ENCODE measurements at places on chromosomes 4 and X.

DNA sequence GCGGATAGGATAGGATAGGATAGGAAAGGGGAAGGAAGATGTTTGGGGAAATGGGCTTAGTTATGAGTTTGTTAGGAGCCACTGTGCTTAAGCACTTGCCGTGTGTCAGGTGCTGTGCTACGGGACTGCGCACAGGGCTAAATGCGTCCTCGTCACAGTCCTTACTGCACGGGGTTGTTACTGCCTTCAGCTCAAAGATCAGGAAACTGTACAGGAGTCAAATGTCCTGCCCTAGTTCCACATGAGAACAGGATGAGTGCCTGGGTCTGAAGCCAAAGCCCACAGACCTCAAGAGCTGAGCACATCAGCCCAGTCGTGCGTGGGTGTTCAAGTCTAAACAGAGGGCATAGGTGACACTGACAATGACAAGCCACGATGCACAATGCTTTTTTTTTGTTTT is 15.0 kb downstream of the ACSL1 start:
- no peak for DNase-seq

- no peak for DNase-seq
Observed at GRCh38 chrX:73812256-73812655, 249.3 kb downstream of the CHIC1 start.

DNA sequence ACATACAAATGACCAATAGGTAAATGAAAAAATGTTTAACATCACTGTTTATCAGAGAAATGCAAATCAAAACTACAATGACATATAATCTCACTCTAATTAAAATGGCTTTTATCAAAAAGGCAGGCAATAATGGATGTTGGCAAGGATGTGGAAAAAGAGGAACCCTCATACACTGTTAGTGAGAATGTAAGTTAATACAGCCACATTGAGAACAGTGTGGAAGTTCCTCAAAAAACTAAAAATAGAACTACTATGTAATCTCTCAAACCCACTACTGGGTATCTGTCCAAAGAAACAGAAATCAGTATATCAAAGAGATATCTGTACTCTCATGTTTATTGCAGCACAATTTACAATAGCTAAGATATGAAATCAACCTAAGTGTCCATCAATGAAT is 165.9 kb upstream of the HHIP start:
- no peak for DNase-seq

DNA sequence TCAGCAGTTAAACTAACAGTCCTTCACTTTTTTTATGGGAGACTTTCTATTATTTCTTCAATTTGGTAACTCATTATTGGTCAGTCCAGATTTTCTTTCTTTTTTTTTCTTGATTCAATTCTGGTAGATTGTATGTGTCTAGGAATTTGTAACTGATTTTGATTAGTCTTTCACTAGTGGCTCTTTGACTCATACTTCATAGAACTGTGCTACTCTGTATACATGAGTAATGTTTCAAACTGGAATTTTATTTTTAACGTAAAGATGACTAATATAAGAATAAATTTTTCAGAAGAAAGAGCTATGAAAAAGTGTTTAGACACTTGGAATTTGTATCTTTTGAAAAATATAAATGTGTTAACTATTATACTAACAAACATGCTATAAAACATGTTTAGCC is 813.0 kb downstream of the TRAM1L1 start:
- no peak for DNase-seq

DNA sequence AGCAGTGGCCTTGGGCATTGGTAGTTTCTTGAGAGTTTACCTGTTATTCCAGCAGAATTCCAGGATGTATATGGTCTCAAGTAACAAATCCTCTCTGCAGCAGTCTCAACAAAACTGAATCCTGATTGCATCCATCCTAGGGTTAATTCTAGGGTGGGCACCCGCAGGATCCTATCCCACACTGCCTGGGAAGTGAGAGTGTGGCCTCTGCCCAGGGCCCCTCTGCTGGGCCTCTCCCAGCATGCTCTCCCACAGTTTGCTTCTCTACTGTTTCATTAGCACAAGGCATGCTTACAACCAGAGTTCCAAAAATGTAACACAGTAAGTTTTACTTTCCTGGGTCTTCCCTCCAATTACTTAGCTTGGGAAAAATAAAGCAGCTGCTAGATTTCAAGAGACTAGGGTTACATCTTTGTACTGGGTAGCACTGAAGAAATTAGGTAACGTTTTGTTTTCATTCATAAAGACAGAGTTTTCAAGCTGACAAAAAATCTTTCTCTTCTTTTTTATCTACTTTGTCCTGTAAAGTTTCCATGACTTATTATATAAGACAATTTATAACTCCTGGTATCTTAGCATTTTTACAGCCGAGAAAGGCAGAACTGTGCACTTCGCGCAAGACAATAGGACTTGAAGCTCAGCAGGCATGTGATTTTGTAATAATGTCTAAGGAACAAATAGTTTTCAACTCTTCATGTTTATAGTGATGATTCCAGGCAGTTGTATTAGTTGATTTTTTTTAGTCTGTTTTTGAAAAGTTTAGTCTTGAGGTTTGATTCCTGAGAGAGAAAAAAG is 131.2 kb upstream of the PCDH18 start:
- no peak for DNase-seq

GRCh38 chr4:86981789-86982188 is 47.0 kb downstream of the AFF1 start:
- no peak for DNase-seq

DNA sequence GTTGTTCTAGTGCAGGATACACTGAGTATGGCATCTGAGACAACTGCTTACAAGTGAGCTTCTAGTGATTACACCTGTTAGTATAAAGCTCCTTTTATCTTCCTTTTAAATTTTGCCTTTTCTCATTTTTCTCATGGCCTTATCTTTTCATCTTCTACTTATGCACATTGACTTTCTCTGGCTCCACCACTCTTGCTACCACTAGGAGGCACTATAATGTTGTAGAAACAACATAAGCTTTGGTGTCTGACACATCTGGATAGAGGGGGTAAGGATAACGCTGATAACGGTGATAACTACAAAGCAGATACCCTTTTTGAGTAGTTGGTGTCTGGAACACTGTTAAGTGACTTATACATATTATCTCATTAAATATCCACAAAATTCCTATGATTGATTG is 187.4 kb upstream of the TEX13C start:
- DNase-seq, result no peak

DNA sequence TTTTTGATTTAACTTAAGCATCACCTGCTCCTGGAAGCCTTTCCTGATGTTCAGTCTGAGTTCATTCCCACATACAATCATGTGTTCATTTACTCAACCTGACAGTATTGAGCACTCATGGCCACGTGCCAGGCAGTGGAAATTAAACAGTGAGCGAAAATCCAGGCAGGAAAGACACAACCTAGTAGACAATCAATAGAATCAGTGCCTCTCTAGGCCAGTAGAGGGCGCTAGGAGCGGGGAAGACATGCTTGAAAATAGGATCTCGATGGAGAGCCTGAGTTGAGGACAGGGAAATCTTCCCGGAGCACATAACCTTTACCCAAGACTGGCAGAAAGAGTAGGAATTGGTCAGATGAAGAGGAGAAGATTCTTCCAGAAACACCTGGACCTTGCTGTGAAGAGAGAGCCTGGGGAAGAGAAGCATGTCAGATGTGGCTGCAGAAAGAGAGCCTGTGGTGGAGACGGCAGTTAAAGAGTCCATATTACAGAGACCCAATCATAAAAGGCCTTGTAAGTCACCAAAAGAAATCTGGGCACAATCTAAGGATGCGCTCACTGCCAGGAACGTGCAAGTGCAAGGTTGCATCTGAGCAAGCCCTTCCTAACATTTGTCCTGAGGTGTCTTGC is 103.5 kb downstream of the LDB2 start:
- peak; percentile 49 for DNase-seq

GRCh38 chr4:123741906-123742305 is 345.3 kb downstream of the SPRY1 start:
- DNase-seq, result no peak

- peak; percentile 83 for DNase-seq
Observed at GRCh38 chr4:663438-664428, 10.3 kb downstream of the ATP5ME start.

GRCh38 chr4:76950956-76951671 is 1.6 kb downstream of the SEPTIN11 start:
- peak; percentile 32 for DNase-seq

GRCh38 chr4:74016068-74016467 is 17.6 kb upstream of the CXCL5 start:
- DNase-seq, result no peak

GRCh38 chr4:78749258-78749971 is 26.7 kb upstream of the BMP2K start:
- no peak for DNase-seq

DNA sequence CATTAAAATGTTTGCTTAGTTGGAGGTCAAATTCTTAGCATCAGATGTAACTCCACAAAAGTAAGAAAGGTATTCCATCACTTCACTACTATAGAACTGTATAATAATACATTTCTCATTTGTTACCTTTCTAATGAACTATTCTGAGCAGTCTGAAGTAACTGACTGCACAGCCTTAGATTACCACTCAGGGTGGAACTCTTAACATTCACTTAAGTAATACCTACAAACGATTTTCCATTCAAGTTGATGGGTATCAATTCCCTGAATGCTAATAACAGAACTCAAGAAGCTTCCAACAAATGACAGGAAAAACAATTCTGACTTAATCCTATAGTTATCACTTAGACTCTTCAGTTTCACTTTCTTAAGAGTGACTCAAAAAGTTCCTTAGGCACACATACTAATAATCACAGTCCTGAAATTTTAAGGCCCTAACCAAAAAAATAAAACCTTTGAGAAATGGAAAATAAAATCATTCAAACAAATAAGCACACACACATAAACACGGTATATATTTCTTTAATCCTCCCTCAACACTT is 20.9 kb downstream of the HNRNPD start:
- no peak for DNase-seq

- no peak for DNase-seq
Observed at GRCh38 chrX:18026166-18026565, 165.1 kb upstream of the RAI2 start.

- no peak for DNase-seq
Observed at GRCh38 chr4:150250998-150251651, 172.9 kb downstream of the DCLK2 start.

- no peak for DNase-seq
Observed at GRCh38 chr4:1269209-1269608, 20.3 kb upstream of the CTBP1 start.

- DNase-seq, result no peak
Observed at GRCh38 chr4:157358439-157358838, 137.9 kb downstream of the GRIA2 start.

DNA sequence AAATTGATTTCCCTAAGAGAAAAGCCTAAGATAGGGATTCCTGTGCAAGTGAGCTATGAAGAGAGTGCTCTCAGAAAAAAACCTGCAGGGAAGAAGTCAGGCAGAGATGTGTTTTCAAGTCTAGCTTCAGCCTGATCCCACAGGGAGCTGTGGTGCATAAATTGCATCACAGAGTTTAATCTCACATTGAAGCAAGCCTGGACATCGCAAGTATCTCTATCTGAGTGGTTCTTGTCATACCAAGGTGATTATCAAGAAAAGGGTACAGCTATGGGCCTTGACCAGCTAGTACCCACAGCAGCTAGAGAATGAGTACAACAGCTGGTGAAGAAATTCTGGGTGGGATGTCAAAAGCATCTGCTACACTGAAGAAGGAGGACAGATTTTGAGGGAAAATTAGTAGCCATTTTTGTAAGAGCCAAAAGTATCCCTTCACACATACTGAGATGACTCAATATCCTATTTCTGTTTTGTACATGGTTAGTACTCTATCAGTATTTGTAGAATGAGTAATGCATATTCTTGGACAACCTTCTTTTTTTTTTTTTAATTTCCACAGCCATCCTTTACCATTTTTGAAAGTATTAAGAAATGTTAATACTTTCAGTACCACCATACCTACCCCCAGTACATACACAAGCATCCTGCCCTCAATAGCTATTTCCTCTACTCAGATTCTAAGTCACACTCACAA is 708.9 kb downstream of the IL1RAPL1 start:
- no peak for DNase-seq

- DNase-seq, result no peak
Observed at GRCh38 chr4:140286456-140286855, 87.0 kb upstream of the SCOC start.

DNA sequence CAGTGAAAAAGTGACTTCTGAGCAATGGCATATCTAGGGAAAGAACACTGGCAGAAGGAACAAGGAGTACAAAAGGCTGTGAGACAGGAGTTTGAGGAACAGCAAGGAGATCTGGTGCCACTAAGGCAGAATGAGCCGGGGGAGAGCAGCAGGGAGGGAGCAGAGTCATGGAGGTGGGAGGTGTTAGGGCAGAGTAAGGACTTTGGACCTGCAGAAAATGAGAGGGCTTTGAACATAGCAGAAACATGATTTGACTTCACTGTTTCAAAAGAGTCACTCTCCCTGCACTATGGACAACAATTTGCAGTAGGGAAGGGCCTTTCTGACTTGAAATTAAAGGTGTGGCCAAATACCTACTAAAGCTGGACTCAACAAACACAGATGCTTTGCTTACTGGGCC is 356.2 kb downstream of the ADGRL3 start:
- no peak for DNase-seq

- DNase-seq, result no peak
Observed at GRCh38 chrX:5829060-5829459, 399.6 kb downstream of the NLGN4X start.

- DNase-seq, result no peak
Observed at GRCh38 chr4:159823743-159824142, 720.9 kb downstream of the RAPGEF2 start.

GRCh38 chr4:100588076-100588475 is 70.3 kb upstream of the EMCN start:
- no peak for DNase-seq

- DNase-seq, result no peak
Observed at GRCh38 chrX:106599411-106599810, 12.4 kb upstream of the RADX start.

GRCh38 chr4:74624351-74625151 is 169.8 kb downstream of the BTC start:
- no peak for DNase-seq

- DNase-seq, result peak; percentile 6
Observed at GRCh38 chrX:55908661-55909212, 191.2 kb downstream of the RRAGB start.

- no peak for DNase-seq
Observed at GRCh38 chr4:153962311-153963039, 173.6 kb upstream of the SFRP2 start.

DNA sequence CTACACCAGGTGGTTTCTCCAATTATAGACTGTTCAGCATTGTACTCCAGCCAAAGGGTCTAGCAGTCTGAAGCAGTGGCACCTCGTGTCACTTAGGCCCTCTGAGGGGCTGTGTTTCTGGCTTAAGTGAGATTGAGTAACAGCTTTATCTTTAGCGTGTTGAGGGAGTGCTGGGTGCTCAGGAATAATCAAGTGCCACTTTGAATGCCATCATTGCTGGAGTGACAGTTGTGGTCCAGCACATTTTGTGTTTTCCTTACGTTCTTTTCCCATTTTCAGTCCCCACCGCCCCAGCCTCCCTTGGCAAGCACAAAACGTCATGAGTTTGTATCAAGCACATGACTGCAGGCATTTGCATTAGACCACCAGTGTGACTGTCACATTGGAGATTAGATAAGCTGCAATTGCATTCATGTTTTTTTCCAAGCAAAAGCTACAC is 58.7 kb downstream of the FNIP2 start:
- no peak for DNase-seq

- no peak for DNase-seq
Observed at GRCh38 chrX:10512258-10512657, 108.1 kb downstream of the MID1 start.

GRCh38 chr4:48027653-48028052 is 11.1 kb downstream of the NIPAL1 start:
- DNase-seq, result no peak

Measured in stimulated activated naive CD8-positive, alpha-beta T cell treated with anti-CD3 and anti-CD28 coated beads, Interleukin-15, Interleukin-2, amounts not matched to agents 100 U/mL and 50 U/mL, for 24 hours (primary cell).